Upper lobe of right lung (tissue), 1 donor: ENCODE measurements at places on chromosomes 16 and 17. TPM values are rescaled to one million over a fixed set of nuclear protein-coding genes. Genes with fewer than 3 reads are reported as not detected.
A peak's percentile ranks its signal among the peaks of the same experiment; 100 is the strongest.

DNA sequence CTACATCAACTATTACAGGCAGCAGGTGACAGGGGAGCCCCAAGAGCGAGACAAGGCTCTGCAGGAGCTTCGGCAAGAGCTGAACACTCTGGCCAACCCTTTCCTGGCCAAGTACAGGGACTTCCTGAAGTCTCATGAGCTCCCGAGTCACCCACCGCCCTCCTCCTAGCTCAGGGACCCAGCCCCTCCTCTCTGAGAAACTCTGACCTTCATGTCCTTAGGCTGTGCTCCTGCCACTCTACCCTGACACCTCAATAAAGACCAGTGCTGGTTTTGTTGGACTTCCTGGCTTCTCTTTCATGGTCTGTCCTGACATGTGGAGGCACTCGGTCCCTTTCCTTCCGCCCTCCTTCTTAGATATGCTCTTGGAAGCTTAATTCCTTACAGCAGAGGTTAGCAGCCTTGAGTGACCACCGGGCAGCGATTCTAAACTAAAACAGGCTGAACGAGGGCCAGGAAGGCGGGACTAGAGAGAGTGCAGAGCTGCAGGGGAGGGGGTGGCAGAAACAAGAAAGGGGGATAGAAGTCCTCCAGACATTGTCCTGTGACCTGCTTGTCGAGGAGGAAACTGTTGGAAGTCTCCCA, 915 bp downstream of the AHSP start:
- H3K4me3 ChIP-seq = peak overlapping the region; percentile 40
- no peaks in the 10 kb centered on the region for H3K36me3 ChIP-seq
- peaks cover 6% of the 10 kb centered on the region for H3K27me3 ChIP-seq

DNA sequence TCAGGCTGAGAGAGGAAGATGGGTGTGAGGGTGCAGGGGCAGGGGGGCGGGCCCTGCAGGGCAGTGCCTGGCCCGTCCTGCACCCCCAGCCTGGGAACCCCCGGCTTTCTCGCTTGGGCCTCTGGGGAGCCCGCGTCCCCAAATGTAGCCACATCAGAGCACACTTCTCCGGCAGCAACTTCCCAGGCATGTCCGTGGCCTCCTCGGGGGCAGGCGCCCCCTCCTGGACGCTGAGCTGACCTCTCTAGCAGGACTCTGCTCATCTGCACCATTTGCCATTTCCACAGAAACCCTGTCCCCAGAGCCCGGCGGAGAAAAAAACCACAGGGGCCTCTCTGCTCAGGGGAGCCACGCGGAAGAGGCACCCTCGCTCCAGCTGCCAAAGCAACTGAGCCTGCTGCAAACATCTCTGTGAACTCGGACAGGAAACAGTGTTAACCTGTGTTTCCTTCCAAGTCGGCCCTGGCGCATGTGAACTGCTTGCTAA, 63.4 kb downstream of the KLHDC4 start:
- H3K4me3 ChIP-seq = no peak overlapping the region
- H3K36me3 ChIP-seq = peaks cover 18% of the 10 kb centered on the region
- DNase-seq = no peak
- no peaks in the 10 kb centered on the region for H3K27me3 ChIP-seq

GRCh38 chr16:50367777-50368409, 895 bp downstream of the BRD7 start:
- peaks cover 36% of the 10 kb centered on the region for H3K36me3 ChIP-seq
- no peak for DNase-seq
- peak overlapping the region; percentile 80 for H3K27ac ChIP-seq
- H3K4me3 ChIP-seq = peak overlapping the region; percentile 89
- H3K4me1 ChIP-seq = peaks cover 30% of the 10 kb centered on the region
- no peaks in the 10 kb centered on the region for H3K27me3 ChIP-seq

DNA sequence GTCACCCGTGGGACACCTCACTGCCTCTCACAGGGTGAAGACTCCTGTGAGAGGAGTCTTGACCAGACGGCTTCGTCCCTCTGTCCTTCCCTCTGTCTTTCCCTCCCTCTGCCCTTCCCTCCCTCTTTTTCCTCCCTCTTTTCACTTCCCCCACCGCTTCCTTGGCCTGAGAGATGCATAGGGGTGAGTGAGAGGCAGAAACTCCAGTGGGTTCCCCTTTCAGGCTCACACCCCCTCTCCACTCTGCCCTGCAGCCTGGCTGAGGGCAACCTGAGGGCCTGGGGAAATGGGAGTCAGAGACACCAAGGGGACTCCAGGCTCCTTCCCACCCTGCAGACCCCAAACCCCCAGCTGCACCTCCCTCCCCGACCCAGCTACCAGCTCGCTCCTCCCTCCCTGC, 14.6 kb upstream of the KRT17 start:
- no peak for DNase-seq
- no peak overlapping the region for H3K27ac ChIP-seq
- H3K4me1 ChIP-seq = no peaks in the 10 kb centered on the region
- no peak overlapping the region for H3K4me3 ChIP-seq
- H3K27me3 ChIP-seq = no peaks in the 10 kb centered on the region

GRCh38 chr16:27721531-27722181, 171.7 kb downstream of the KATNIP start:
- H3K36me3 ChIP-seq = no peaks in the 10 kb centered on the region
- H3K27ac ChIP-seq = peak overlapping the region; percentile 70
- peaks cover 11% of the 10 kb centered on the region for H3K4me1 ChIP-seq
- peak; percentile 57 for DNase-seq

DNA sequence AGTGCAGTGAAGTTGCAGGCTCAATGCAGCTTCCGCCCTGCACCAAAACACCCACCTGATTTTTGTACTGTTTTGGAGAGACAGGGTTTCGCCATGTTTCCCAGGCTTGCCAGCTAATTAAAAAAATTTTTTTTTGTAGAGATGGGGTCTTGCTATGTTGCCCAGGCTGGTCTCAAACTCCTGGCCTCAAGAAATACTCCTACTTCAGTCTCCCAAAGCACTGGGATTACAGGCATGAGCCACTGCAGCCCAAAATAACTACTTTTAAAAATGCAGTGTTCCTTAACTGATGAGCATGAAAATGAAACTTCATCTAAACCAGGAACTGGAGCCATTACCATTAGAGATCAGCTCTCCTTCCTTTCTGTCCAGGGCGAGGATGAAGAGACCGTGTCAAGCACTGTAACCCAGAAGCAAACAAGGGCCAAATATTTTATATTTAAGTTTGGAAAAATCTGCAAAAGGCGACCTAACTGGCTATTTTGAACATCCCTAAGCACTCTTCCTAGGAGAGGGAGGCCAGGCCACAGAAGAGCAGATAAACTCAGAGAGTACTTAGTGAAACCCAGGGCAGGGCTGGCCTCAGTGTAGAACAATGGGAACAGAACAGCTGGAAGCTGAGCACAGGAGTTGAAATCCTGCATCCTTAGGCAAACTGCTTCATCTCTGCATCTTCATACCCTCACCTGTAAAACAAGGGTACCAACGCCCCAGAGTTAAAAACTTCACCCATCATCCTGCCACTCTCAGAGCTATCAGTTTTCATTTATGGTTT, 24.0 kb downstream of the CREBBP start:
- peak overlapping the region; percentile 56 for H3K27ac ChIP-seq
- no peaks in the 10 kb centered on the region for H3K27me3 ChIP-seq
- no peak for DNase-seq
- peaks cover 64% of the 10 kb centered on the region for H3K4me1 ChIP-seq

GRCh38 chr17:77356109-77356689, 215.4 kb downstream of the SEC14L1 start:
- no peak for DNase-seq
- no peaks in the 10 kb centered on the region for H3K27me3 ChIP-seq
- H3K4me1 ChIP-seq = peaks cover 13% of the 10 kb centered on the region
- no peak overlapping the region for H3K27ac ChIP-seq
- H3K36me3 ChIP-seq = no peaks in the 10 kb centered on the region
- no peak overlapping the region for H3K4me3 ChIP-seq

GRCh38 chr16:82874271-82874670, 247.5 kb downstream of the CDH13 start:
- H3K4me3 ChIP-seq = no peak overlapping the region
- no peak for DNase-seq
- no peaks in the 10 kb centered on the region for H3K36me3 ChIP-seq
- no peaks in the 10 kb centered on the region for H3K27me3 ChIP-seq

DNA sequence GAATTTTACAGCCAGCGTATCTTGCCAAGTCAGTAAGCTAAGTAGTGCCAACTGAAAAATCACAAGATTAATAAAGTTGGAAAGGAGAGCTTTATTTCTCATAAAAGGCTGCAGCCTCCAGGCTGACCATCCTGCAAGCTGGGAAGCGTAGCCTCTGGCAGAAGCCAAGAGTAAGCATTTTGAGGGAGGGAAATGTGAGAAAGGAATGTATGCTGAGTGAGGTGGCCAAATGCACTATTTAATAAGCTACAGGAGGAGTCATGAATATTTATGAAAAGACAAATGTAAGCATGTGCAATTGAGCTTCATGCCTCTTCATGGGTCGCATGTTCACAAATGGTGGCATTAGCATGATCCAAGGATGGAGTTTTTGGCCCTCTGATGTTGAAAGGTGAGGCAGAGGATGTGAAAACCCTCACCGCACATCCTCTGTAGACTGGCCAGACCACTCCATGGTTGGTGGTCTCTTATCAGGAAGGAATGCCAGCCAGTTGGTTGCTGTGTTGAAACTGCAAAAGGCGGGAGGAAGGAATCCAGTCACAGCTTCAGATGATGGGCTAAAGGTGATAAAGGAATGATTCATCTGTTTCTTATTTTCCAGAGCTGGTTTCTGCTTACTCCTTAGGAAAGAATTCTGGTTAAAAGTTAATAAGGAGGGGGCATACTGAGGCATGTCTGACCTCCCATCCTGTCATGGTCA, 9.2 kb downstream of the KRT33B start:
- no peaks in the 10 kb centered on the region for H3K4me1 ChIP-seq
- H3K36me3 ChIP-seq = no peaks in the 10 kb centered on the region
- H3K27me3 ChIP-seq = no peaks in the 10 kb centered on the region
- H3K27ac ChIP-seq = no peak overlapping the region
- DNase-seq = no peak

DNA sequence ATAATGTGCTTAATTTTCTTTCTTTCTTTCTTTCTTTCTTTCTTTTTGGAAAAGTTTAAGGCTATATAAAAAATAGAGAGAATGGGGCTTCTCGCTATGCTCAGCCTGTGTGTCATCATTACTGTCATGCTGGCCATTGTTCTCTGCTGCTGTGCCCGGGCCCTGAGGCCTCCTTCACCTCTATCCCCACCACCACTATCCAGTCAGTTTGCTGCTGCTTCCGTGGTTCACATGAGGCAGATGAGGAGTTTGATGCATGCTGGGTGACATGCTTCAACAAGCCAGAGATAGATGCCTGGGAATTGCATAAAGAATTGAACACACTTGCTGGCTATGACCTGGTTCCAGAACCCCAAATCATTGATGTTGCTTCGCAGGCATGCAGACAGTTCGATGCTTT, 36.3 kb downstream of the PITPNC1 start:
- H3K4me3 ChIP-seq = no peak overlapping the region
- no peaks in the 10 kb centered on the region for H3K36me3 ChIP-seq
- peaks cover 11% of the 10 kb centered on the region for H3K4me1 ChIP-seq
- H3K27ac ChIP-seq = no peak overlapping the region
- no peaks in the 10 kb centered on the region for H3K27me3 ChIP-seq

- no peaks in the 10 kb centered on the region for H3K36me3 ChIP-seq
- no peak overlapping the region for H3K27ac ChIP-seq
- peaks cover 26% of the 10 kb centered on the region for H3K4me1 ChIP-seq
- H3K27me3 ChIP-seq = peaks cover 64% of the 10 kb centered on the region
- no peak overlapping the region for H3K4me3 ChIP-seq
- no peak for DNase-seq
Measured at GRCh38 chr17:14306596-14306995, 5.7 kb downstream of the HS3ST3B1 start.

GRCh38 chr16:17083628-17084027, 387.1 kb downstream of the XYLT1 start:
- H3K27ac ChIP-seq = no peak overlapping the region
- no peak overlapping the region for H3K4me3 ChIP-seq
- H3K27me3 ChIP-seq = no peaks in the 10 kb centered on the region
- no peak for DNase-seq
- no peaks in the 10 kb centered on the region for H3K4me1 ChIP-seq

DNA sequence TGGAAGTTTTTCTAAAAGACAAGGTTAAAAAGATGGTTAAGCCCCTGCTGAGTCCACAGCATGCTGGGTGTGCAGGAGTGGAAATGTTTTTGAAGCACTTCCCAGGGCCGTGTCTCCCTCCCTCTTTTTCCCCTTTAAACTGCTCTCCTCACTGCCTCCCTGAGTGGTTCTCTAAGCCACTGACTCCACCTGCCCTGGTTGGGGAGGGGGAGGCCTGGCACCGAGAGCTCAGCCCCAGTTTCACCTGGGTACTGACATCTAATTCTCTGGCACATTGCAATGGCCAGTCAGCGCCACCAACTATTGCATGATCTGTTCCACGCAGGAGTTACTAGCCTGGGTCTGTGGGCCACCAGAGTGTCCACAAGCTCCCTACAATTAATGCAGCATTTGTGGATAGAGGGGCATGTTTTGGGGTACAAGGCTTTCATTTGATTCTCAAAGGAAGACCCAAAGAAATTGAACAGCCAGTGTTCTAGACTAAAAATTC, 22.7 kb downstream of the MPP3 start:
- peaks cover 12% of the 10 kb centered on the region for H3K36me3 ChIP-seq
- H3K27me3 ChIP-seq = no peaks in the 10 kb centered on the region
- H3K4me1 ChIP-seq = no peaks in the 10 kb centered on the region
- no peak overlapping the region for H3K4me3 ChIP-seq
- no peak overlapping the region for H3K27ac ChIP-seq
- DNase-seq = no peak

- no peaks in the 10 kb centered on the region for H3K4me1 ChIP-seq
- no peak for DNase-seq
- no peaks in the 10 kb centered on the region for H3K27me3 ChIP-seq
- H3K27ac ChIP-seq = no peak overlapping the region
Measured at GRCh38 chr16:23380501-23380951, 72.5 kb downstream of the COG7 start.

DNA sequence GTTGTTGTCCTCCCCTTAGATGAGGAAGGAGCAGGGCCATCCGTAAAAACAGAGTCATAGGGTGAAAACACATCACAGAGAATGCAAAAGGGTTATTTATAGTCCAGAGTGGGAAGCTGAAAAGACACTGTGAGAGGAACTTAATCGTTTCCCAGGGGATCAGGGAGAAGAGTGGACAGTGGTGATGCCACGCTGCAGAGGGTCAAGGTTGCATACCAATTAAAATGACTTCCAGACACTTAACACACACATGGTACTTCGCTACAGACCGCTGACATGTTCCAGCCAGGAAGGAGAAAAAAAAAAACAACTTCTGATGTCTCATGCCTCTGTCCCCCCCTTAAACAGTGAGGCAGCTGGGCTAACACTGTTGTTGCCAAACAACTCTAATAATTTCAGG, 713.8 kb upstream of the RBFOX1 start:
- no peaks in the 10 kb centered on the region for H3K36me3 ChIP-seq
- H3K4me1 ChIP-seq = no peaks in the 10 kb centered on the region
- no peak overlapping the region for H3K27ac ChIP-seq
- DNase-seq = no peak

The GLIS2 gene
- 34.1 TPM for total RNA-seq

The ARL16 gene
- 19.5 TPM for total RNA-seq

The KRTAP2-1 gene
- not detected for total RNA-seq

The TMEM235 gene
- not detected for total RNA-seq

The GRIN2A gene
- 0.09 TPM for total RNA-seq

The PDILT gene
- total RNA-seq = not detected

The WRAP53 gene
- total RNA-seq = 5.7 TPM

The CES1 gene
- 293 TPM for total RNA-seq
